ENCODE measurements at places on chromosomes 1 and 21.
A peak's percentile ranks its signal among the peaks of the same experiment; 100 is the strongest.

- DNase-seq, result no peak
These were observed 119.4 kb downstream of the PRDM16 start for GRCh38 chr1:3188150-3188971.

GRCh38 chr21:41121785-41122415, 46.1 kb upstream of the BACE2 start:
- DNase-seq, result peak; percentile 81

- DNase-seq, result no peak
These were observed 98.5 kb downstream of the ATG4C start for GRCh38 chr1:62882201-62883104.

GRCh38 chr1:110412576-110412975, 5.1 kb upstream of the LAMTOR5 start:
- DNase-seq, result peak; percentile 82

DNA sequence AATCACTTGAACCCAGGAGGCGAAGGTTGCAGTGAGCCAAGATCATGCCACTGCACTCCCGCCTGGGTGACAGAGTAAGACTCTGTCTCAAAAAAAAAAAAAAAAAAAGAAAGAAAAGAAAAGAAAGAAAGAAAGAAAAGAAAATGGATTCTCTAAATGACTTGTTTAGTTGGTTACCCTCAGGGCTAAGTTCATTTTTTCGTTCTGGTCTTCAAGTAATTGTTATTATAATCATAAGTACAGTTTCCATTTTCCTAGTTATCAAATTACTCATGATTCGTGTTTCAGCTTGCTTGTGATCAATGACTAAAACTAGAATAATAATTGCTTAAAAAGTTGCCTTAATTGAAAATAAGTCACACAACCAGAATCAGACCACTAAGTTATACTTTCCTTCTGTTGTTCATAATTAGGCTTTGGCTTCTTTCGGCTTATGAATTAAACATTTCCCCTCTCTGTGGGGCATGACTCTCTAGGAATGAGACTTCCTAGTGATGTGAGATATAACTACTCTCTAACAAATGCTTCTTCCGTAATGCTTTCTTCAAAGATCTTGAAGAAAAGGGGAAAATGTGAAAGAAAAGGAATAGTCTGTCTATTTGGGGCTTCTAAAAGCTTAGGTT, 9.6 kb upstream of the RLF start:
- DNase-seq, result no peak

DNA sequence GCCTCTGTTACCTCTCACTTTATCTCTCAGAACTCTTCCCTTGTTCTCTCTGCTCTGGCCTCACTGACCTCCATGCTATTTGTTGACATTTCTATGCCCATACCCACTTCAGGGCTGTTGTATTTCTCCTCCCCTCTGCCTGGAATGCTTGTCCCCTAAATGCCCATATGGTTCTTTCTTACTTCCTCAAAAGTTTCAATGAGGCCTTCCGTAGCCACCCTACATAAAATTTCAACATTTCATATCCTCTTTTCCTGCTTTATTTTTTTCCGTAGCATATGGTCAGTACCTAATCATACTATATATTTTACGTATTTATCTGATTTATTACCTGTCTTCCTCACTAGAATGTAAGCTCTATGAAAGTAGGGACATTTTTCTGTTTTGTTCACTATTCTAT, 47.1 kb upstream of the ZYG11A start:
- DNase-seq, result no peak

GRCh38 chr1:165397944-165398343, 41.4 kb upstream of the LMX1A start:
- peak; percentile 41 for DNase-seq
